Esophagus muscularis mucosa (tissue), 4 donors: ENCODE measurements at places on chromosomes 6 and 20.

- no peak for DNase-seq
These were observed 272.9 kb upstream of the FERMT1 start for GRCh38 chr20:6395695-6396094.

GRCh38 chr6:65399355-65400084 lies 307.5 kb downstream of the EYS start:
- DNase-seq, result no peak

GRCh38 chr20:51966296-51966971 lies 164.1 kb upstream of the SALL4 start:
- DNase-seq, result no peak

- no peak for DNase-seq
These were observed 98.7 kb downstream of the PHACTR3 start for GRCh38 chr20:59703046-59703445.

DNA sequence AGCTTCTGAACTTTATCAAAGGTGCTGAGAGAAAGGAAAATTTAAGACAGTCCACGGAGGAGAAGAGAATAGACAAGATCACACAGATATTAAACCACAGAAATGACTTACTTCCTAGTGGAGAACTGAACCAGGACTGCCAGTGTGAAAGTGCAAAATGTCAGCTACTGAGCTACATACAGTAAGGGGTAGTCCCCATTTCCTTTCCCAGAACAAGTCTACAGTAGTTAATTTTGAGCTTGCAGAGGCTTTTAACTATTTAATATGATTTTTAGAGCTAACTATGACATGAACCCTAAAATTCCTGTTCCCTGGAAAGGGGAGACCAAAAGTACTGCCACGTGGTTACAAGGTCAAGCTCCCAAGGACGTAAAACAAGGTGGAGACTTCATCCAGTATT lies 45.1 kb downstream of the CEP85L start:
- peak; percentile 21 for DNase-seq

DNA sequence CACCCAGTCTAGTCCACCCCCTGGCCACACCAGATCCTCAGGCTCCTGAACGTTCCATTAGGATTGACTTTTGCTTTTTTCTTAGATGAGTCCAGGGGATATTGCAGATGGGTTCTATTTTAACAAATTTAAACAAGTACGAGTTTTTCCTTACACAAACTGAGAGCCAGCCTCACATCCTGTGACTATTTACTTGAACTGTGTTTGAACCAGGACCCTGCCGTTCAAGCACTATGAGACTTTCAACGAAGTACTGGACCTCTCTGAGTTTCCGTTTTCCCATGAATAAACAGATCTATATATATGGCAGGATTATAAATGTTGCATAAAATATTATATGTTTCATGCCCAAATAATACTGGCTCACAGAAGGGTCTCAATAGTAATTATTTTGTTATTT lies 1.4 kb upstream of the METTL24 start:
- DNase-seq, result no peak

GRCh38 chr6:148432462-148433195 lies 90.0 kb downstream of the SASH1 start:
- DNase-seq, result no peak

- DNase-seq, result no peak
These were observed 35.3 kb downstream of the GPR6 start for GRCh38 chr6:110013386-110013785.

- DNase-seq, result no peak
These were observed 7.3 kb downstream of the EYA4 start for GRCh38 chr6:133248241-133249001.

DNA sequence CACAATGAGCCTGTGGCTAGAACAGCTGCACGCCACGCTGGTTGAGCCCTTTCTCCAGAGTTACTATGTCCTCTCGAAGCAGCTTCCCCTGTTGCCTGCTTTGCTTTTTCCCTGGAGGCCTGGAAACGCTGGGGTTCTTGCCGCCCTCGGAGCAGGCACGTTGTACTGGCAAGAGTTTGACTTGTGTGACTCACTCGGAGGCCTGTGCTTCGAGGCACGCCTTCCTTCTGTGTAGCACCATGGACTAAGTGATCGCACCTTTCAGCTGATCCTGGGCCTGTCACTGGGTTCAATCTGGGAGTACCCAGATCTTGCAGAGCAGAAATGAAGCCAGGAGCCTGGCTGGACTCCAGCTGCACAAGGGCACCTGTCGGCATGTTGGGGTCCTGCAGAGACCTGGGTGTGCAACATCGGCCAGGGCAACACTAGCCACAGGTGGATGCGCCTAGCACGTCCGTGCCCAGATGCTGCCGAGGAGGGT lies 5.2 kb downstream of the INSM1 start:
- DNase-seq, result no peak

DNA sequence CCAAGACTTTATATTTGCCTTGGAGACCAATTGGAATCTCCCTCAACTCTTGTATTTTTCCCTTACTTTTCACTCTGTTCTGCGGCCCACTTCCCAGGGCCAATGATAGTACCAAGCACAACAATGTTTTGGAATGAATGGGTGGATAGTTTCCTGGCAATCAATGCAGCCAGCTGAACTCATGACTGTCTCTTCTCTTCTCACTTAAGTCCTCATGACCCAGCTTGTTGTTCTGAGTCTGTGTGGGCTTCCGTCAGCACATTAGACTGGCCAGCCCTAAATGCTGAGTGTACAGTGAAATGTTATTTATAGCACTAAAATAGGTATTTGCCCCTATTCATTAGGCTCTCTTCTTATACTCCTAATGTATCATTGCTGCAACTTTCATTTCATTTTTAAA lies 5.6 kb upstream of the MBOAT1 start:
- no peak for DNase-seq

DNA sequence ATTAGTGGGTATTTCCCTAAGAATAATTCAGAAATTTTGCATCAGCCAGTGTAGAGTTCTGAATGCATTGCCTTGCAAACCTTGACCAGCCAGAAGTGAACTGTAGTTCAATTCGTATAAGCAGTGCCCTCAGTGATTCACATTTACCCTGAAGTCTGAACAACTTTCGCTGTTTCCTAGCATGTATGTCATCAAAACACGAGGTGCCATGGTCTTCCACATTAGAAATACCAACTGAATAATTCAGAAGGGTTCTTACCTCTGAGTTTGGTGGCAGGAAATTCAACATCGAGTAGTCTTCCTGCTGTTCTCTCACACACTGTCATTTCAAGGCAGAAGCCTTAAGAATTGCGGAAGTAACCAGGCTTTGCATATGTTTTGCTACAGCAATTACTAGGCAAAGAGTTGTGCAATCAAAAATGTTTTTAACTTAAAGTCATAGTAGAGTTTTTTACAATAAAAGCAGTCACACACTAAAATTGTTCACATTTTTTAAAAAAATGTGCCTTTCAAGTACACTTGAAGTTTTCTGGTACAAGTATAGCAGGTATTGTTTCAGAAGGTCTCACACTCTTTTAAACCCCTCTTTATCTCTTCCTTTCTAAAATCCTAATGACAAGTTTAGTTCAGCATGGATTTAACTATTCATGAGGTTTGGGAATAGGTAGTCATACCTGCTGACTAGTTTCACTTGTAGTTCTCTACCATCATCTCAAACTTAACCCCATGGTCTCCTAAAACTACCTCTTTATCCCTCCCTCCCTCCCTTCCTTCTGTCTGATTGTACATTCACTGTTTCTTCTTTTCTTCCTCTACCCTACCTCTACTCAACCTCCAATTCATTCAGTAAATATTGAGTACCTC lies 118.3 kb downstream of the STXBP5 start:
- no peak for DNase-seq

DNA sequence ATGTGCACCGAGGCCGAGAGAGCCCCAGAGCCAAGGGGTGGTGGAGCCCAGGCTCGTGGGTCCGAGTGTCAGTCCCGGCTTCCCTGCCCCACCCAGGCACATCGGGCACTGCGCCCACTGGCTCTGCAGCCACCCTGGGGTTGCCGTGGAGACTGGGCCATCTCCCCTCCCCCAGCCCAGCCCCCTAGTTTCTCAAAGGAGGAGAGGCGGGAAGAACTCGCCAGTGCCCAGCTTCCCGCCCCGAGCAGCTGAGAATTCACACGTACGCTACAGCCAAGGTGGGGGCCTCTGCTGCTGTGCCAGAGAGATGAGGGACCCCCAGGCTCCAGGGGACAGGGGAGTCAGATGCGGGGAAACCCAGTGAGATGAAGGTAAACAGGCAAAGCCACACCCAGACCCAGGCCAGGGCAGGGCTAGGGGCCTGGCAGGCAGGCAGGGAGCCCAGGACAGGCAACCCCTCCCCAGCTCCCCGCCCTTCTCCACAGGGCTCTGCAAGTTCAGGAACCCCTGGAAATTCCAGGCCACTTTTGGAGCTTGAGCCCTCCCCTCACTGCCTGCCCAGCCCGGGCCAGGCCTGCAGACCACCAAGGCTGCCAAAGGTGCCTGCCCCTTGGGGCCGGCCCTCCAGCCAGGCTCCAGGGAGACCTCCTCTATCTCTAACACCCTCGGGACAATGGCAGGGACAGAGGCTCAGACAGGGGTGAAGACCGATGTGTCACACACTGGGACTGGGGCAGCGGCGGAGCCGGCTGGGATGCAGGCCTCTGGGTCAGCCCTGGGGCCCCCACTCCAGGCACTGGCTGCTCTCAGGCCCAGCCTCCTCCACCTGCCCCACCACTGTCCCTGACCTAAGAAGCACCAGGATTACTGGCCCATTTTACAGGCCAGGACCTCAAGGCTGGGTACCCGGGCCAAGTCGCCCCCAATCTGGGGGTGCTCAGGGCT lies 6.0 kb downstream of the LAMA5 start:
- DNase-seq, result no peak

GRCh38 chr6:127192911-127193541 lies 73.6 kb upstream of the RNF146 start:
- no peak for DNase-seq

DNA sequence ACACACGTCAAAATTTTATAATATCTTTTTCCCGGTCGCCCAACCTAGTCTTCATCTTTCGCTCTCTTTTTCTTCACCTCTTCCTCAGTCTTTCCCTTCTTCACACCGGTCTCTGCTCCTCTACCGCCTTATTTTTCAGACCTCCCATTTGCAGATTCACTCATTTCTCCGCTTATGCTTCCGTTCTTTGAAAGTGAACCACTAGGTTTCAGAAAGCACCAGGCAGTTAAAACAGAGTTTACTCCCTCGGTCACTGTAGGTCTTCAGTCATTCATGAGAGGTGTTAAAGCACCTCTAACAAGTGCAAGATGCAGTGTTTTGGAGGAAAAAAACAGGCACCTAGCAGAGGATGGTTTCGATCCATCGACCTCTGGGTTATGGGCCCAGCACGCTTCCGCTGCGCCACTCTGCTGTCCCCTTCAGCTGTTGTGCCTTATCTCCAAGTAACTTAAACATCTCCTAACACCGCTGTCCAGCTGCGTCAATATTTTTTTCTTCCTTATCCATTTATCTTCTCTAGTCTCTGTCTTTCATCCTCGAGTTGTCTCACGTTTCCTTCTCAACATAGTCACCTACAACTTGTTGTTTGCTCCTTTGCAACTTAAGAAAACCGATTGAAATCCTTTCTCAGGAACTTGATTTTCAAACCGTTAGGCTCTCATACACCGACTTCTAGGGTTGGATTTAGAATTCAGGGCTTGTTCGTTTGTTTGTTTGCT lies 119.7 kb upstream of the ZNF184 start:
- no peak for DNase-seq

GRCh38 chr20:37948956-37949355 lies 46.0 kb downstream of the VSTM2L start:
- peak; percentile 66 for DNase-seq

DNA sequence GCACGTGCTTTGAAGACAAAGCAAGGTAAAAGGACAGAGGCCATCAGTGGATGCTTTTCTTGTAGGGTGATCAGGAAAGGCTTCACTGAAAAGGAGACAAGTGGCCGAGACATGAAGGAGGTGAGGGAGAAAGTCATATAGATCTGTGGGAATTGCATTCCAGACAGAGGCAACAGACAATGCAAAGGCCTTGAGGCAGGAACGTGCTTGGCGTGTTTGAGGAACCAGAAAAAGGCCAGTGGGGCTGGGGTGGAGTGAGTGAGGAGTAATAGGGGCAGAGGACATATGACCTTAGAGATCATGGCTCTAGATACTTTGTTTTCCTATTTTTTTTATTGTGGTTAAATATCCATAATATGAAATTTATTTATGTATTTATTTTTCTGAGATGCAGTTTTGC lies 10.5 kb upstream of the SALL4 start:
- DNase-seq, result no peak

DNA sequence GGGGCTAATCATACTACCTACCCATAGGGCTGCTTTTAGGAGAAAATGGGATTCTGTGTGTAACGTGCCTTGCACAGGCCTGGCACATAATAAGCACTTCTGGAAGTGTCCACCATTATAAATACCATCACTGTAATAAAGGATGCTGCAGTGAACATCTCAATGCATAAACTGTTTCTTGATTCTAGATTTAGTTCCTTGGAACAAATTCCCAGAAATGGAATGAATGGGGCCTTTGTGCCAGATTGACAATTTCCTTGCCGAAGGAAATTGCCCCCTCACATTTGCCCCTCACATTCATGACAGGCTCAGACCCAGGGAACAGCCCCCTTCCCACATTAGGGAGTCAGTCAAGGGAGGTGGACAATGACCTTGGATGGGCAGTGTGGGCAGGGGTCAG lies 29.2 kb downstream of the BPIFB4 start:
- DNase-seq, result no peak

GRCh38 chr6:24966381-24966780 lies 30.6 kb upstream of the RIPOR2 start:
- no peak for DNase-seq

- no peak for DNase-seq
These were observed 157.5 kb downstream of the TBX18 start for GRCh38 chr6:84606860-84607259.

DNA sequence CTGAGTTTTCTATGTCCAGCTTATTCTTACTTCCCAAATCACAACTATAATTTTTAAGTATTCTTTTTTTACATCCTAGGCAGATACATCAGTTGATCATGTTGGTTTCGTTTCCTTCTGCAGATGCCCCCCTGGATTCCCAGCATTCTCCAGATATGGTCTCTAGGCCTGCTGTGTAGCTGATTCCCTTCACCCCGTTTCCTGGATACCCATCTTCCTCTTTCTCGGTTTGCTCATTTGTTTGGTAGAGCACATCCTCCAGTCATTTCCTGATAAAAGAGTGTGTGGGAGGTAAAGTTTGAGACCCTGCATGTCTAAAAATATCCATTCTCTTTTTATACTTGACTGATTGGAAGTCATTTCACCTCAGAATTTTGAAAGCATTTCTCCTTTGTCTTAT lies 66.4 kb downstream of the ANKS1A start:
- no peak for DNase-seq

- no peak for DNase-seq
These were observed 26.8 kb upstream of the ASF1A start for GRCh38 chr6:118867181-118867580.

- DNase-seq, result no peak
These were observed 167.4 kb upstream of the THBS2 start for GRCh38 chr6:169420912-169421543.

DNA sequence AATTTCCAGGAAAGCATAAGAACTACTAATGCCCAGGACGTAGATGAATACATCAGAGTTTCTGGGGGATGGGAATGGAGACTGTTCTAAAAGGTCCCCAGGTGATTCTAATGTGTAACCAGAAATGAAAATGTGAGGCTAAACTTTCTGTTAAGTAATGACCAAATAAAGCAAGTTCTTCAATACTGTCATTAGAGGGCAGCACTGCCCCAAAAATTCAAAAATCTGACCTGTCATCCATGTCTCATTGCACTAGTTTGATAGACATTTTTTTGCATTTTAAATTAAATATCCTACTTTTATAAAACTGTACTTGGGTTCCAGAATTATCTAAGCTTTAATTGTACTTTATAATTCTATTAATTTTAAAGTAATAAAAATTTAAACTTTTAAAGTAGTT lies 94.9 kb downstream of the RFX6 start:
- no peak for DNase-seq

- no peak for DNase-seq
These were observed 34.2 kb downstream of the CEP162 start for GRCh38 chr6:84193114-84193708.
